Vagina (tissue), 2 donors: ENCODE measurements at places on chromosomes 7 and 10.

DNA sequence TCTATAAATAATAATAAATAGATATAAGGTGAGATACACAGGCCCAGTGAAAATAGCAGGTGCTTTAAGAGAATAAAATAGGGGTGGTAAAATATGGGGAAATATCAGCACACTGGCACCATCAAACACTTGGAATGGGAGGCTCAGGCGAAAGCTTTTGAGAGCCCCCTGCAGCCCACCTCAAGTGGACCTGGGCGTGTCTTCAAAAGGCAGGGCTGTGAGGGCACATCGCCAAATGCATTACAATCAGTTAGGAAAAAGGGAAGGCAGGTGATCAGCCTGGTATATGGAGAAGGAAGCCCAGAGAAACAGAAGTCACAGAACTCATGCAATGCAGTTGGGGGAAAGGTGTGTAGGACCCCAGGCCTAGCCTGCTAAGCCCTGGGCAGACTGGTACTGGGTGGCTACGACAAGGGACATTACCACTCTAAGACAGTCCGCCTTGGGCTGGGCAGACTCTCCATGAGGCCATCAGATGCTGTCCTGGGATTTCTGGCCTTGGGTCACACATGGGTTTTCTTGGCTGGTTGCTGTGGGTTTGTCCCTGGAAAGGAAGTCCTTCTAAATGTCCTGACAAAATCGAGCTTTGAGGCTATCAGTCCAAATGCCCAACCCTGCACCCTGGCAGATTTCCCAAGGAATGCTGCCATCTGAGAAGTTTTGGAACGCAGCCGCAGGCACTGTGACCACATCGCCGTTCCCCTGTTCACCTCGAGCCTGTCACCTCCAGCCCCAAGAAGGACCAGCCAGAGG, 330.6 kb downstream of the GRID1 start:
- no peak overlapping the region for H3K4me3 ChIP-seq
- no peaks in the 10 kb centered on the region for H3K36me3 ChIP-seq
- DNase-seq = peak; percentile 70
- H3K27me3 ChIP-seq = no peaks in the 10 kb centered on the region
- H3K4me1 ChIP-seq = no peaks in the 10 kb centered on the region

DNA sequence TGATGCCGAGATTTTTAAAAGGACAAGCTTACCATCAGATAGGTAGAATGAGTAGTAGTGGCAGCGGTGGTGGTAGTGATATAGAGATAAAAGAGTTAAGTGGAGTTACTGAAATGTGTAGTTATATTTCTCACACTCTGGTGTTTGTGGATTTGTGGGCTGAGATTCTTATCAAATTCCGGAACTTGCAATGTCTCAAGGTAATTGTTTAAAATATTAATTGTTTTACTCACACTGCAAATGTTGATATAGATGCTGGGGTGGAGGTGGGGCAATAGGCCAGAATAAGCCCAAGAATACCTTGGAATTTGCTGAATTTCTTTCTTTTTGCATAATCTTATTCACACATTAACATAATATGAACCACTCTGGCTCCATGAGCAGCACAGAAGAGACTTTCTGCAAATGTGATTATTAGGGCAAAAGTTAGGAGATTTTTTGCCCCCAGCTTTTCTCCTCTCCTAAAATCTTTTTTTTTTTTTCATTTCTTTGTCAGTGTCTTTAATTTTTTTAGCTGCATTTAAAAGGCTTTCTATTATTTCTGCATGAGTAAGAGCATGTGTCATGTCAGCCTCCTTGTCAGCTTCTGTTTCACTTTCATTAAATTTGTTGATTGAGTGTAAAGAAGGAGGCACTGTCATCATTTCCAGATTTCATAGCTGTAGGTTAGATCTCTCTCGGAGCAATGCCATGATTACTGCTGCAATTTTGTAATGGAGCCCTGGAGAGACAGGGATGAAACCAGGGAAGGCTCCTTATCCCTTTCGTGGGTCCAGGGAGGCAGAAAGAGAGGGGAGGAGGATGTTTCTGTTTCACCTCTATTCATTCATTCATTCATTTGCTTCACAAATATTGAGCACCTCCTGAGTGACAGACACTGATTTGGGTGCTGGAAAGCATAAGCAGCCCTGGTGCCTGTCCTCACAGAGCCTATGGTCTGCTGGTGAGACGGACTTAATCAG, 13.1 kb upstream of the SGMS1 start:
- DNase-seq = no peak
- H3K27me3 ChIP-seq = no peaks in the 10 kb centered on the region
- no peaks in the 10 kb centered on the region for H3K4me1 ChIP-seq

DNA sequence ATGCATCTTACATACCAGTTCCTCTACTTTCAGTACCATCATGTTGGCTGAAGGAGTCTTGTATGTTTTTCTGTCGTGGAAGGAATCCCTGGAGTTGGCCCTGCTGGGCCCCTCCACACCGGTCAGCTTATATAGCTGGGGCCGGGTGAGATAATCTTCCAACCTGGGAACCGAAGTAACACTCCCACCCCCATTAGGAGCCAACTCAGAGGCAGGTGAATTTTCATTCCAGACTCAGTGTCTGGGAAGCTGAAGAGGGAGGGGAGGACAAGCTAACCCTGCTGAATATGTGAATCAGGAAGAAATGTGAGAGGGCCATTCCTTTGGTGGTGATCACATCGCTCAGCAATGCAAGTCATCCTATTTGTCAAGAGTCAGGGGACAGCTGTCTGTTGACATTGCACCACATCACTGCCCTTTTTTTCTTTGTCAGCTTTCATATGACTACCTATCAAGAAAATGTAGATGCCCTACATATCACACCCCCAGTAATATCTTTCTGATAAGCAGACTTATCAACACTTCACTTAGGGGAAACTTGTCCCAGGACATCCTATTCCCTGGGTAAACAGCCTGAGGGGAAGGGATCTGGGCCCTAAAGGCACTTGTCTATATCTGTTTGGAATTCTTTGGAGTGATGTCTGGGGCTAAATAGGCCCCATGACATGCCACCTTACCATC, at the start of gene ANKRD1:
ANKRD1 (minus strand) TSS at position 102 of the 681 bp plus-strand sequence; CDS start at position 42, 60 bp downstream.
- no peak for DNase-seq
- no peaks in the 10 kb centered on the region for H3K4me1 ChIP-seq
- H3K27ac ChIP-seq = no peak within 1 kb of the TSS

DNA sequence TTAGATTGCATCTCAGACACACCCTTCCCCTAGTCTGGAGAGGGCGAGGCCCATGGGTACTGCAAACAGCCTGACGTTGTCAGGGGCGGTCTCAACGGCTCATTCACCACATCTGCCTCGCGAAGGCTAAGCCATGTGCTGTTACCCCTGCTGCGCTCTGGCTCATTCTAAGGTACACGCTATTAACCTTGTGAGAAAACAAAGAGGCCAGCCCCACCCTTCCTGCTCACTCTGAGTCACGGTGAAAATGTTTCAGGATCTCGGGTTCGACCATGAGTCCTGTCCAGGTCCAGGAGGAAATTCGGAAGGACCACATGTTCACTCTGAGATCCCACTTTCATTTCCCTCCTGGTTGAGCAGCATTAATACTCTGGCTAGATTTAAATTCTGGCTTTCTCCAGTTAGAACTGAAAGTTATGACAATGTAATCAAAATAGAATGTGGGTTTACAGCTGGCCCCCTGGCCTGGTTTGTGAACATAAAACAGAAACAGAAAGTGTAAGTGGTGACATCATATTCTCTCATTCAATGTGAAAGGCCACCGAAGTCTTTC, 55.2 kb downstream of the EGFR start:
- H3K4me3 ChIP-seq = peak overlapping the region; percentile 4
- no peaks in the 10 kb centered on the region for H3K36me3 ChIP-seq
- H3K27me3 ChIP-seq = no peaks in the 10 kb centered on the region
- DNase-seq = no peak
- peaks cover 45% of the 10 kb centered on the region for H3K4me1 ChIP-seq
- peak overlapping the region; percentile 51 for H3K27ac ChIP-seq

DNA sequence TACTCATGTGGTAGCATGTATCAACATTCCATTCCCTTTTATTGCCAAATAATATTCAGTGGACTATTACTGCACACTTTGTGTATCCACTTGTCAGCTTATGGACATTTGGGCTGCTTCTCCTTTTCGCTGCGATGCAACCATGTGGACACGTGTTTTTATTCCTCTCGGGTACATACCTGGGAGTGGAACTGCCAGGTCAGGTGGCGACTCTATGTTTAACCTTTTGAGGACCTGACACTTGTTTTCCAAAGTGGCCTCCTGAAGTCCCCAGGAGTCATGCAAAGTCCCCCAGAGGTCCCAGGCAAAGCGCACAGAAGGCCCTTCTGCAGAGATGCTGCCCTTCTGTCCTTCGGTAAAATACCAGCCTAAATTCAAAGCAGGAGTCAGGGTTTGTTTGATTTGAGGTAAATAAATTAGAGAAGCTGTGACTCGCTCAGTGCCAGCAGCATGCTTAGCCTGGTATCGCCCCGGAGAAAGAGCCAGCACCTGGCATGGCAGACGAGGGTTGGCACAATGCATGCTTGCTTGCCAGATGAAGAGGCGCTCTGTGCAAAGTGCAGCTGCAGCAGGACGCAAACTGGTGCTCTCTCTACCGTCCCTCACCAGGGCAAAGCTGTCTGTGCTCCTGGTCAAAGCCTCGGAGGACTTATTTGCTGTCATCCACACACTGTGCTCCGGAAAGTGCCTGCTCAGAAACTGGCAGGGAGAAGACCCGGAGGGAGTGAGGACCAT, 37.8 kb downstream of the HIPK2 start:
- no peak overlapping the region for H3K4me3 ChIP-seq
- peaks cover 72% of the 10 kb centered on the region for H3K4me1 ChIP-seq
- H3K36me3 ChIP-seq = no peaks in the 10 kb centered on the region
- H3K27ac ChIP-seq = no peak overlapping the region
- no peaks in the 10 kb centered on the region for H3K27me3 ChIP-seq

- H3K27ac ChIP-seq = no peak overlapping the region
- no peak overlapping the region for H3K4me3 ChIP-seq
- no peak for DNase-seq
- H3K36me3 ChIP-seq = no peaks in the 10 kb centered on the region
- H3K4me1 ChIP-seq = no peaks in the 10 kb centered on the region
- H3K27me3 ChIP-seq = no peaks in the 10 kb centered on the region
Observed at GRCh38 chr10:24502006-24502405, 221.7 kb downstream of the ARHGAP21 start.

- no peak for DNase-seq
- no peak overlapping the region for H3K4me3 ChIP-seq
- H3K27ac ChIP-seq = no peak overlapping the region
- H3K36me3 ChIP-seq = no peaks in the 10 kb centered on the region
- no peaks in the 10 kb centered on the region for H3K27me3 ChIP-seq
- peaks cover 26% of the 10 kb centered on the region for H3K4me1 ChIP-seq
Observed at GRCh38 chr7:80726666-80727065, 88.2 kb downstream of the CD36 start.
